ENCODE measurements at places on chromosomes 3 and 15.

DNA sequence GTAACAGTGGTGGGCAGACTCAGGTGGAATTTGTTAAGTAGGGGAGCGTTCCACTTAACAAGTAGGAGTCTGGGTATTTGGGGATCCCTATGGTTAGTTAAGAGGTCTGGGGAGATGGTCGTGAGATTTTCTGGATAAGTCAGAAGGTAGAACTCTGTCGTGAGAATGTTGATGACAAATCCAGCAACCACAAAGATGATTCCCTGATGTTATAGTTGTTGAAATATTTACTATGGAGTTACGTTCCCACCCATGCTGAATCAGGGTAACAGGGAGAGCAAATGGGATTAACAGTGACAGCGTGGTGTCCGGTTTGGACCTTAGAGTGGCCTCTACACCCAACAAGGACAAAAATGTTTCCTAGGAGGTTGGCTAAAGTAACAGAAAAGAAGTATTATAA is 110.8 kb downstream of the MFSD1 start:
- no peak for DNase-seq

- no peak for DNase-seq
Measured at GRCh38 chr3:170021083-170021482, 16.7 kb upstream of the GPR160 start.

GRCh38 chr3:164352991-164353390 is 725.3 kb downstream of the SI start:
- DNase-seq = no peak

GRCh38 chr15:25718597-25718996 is 144.5 kb downstream of the ATP10A start:
- no peak for DNase-seq

- no peak for DNase-seq
Measured at GRCh38 chr15:98966091-98966787, 41.4 kb downstream of the PGPEP1L start.

DNA sequence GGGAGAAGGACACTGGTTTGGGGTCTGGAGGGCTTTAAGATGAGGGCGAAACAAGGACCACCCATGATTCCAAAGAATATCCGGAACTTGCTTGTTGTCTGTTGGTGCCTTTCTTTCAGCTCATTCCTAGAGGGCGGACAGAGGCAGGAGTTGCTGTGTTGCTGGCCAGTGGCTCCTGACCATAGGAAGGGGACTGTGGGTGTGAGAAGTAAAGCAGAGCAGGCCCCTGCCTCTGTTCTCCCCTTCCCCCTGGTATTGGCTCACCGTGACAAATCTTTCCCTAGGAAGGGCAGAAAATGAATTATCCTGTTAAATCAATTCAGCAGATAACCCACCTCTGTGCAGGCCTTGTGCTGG is 89.1 kb downstream of the LIPC start:
- DNase-seq = no peak

DNA sequence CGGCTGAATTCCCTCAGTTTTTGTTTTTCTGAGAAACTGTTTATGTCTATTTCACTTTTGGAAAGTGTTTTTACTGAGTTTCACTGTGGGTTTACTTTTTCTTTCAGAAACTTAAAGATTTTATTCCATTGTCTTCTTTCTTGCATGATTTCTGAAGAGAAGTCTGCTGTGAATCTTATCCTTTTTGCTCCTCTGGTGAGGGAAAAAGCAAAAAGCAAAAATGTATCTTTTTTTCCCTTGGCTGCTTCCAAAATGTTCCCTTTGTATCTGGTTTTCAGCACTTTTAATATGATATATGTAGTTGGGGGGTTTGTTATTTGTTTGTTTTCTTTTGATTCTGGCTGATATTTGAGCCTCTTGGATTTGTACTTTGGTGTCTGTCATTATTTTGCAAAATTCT is 538.0 kb downstream of the GABRG3 start:
- no peak for DNase-seq

- DNase-seq = no peak
Measured at GRCh38 chr3:44954962-44955361, 21.0 kb downstream of the ZDHHC3 start.

DNA sequence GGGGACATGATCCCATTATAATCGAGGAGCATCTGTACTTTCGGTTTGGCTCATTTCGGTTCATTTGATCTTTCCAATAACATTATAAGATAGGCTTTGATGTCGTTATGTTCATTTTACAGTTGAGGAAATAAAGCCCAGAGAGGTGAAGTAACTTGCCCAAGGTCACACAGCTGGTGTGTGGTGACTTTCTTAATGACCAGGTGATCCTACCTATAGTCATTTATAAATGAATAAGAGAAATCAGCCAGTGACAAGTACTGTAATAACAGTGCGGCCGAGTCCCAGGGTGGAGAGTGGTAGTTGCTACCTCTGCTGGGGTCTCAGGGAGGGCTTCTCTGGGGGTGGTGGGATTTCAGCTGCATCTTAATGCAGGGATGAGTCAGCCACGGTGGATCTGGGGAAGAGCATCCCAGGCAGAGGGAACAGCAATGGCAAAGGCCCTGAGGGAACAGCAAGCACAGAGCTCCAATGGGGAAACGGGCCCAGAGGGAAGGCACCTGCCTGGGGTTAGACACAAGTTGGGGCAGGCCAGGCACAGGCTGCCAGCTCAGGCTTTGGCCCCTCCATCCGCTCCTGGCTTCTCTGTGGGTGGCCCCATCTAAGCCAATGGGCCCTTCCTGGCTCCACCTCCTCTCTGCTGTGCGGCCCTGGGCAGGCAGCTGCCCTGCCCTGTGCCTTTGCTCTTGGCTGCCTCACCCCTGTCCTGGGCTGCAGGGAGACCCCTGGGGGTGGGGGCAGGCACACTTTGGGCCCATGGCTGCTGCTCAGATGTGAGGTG is 1.1 kb upstream of the FBLN2 start:
- no peak for DNase-seq

GRCh38 chr3:87359826-87360225 is 83.4 kb upstream of the POU1F1 start:
- no peak for DNase-seq

DNA sequence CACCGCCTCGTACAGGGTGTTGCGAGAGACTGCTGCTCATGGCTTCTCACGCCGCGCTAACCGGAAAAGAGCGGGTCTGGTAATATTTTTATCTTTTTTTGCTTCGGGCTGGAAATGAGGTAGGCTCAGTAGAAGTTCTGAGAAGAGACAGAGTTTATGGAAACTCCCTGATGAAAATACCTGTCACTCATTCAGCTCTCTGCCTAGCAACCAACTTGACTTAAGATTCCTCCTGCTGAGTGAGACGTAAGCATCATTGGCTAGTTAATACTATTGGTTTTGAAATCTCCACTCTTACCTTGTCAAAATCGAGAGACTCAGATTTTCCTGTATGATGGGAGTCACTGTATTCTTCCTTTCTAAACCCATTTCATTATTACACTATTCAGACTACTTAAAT is 181.7 kb downstream of the PTPRG start:
- no peak for DNase-seq

- DNase-seq = no peak
Measured at GRCh38 chr3:186024210-186024609, 84.7 kb downstream of the ETV5 start.

DNA sequence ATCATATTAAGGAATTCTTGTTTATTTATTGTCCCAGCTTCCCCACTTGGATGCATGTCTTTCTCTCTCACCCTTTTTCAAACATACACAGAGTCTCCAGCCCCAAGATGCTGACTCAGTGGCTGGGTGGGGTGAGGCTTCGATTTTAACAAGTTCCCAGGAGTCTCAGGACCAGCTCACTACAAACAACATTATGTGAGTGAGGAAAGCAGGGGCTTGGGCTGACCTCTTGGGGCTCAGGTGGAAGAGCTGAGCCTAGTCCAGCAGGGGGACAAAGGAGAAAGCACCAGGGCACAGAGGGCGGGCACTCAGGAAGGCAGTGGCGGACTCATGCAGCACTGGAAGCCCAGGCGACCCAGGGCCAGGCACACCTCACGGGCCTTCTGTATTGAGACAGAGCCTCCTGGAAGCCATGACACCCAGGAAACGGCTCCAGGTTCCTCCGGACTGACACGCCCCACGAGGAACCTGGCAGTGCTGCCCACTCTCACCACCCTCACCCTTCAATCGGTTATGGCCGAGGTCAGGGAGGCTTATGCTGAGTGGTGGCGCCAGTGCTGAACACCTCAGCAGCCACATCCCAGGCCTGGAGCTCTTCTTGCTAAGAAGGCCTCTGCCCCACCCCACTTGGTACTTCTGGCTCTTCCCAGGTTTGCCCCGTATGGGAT is 97.4 kb downstream of the LRIG1 start:
- no peak for DNase-seq

GRCh38 chr15:75037685-75038084 is 14.3 kb downstream of the PPCDC start:
- DNase-seq = no peak

Data from CD4-positive, alpha-beta T cell treated with Interleukin-6 for 4 hours (primary cell).